ENCODE measurements at places on chromosomes 3 and 15. TPM values are rescaled to one million over a fixed set of nuclear protein-coding genes. Genes with fewer than 3 reads are reported as not detected.

DNA sequence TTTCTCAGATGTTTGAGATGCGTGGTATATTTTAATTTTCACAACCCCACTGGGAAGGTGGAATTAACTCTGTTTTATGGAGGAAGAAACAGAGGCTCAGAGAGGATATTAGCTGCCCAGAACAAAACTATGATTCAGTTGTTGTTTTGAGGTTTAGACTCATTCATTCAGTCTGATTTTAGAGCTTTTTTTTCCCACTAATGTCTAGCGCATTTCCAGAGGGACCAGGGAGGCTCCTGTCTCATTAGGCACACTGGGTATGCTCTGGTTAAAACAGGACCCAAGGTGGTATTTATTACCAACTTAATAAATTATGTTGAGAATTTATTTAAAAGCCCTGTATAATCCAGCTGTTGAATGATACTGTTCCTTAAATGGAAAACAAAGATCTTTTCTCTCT lies 272.0 kb upstream of the RGMA start:
- peaks cover 38% of the 10 kb centered on the region for H3K4me1 ChIP-seq
- H3K27me3 ChIP-seq = peaks cover 78% of the 10 kb centered on the region
- no peak for DNase-seq
- H3K27ac ChIP-seq = no peak overlapping the region
- no peaks in the 10 kb centered on the region for H3K36me3 ChIP-seq

DNA sequence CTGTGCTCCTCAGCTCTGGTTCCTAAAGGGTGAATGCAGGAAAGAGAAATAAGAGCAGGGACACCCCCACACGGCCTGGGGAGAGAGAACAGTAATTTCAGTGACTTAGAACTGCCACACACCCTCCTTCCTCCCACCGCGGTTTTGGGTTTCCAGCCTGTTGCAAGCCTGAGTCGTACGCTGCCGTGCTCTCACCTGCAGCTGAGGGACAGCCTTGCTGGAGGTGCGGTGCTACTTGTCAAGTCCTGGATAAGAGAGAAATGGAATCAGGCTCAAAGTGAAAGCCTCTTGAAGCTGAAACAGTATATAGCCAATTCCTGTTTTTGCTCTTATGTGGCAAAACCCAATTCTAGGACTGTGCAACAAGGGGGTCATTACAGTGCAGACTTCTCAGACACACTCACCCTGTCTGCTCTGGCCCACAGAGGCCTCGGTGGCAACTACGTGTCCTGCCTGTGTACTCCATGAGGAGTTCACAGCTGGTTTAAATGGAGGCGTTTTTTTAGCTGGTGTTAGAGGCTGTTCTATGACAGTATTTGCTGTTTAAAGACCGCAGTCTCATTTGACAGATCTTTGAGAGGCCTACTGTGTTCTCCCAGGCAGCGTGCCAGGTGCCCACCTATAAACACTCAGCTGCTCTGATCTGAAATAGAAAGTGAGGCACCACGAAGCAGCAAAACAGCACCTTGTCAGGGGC lies 42.9 kb downstream of the TBC1D2B start:
- no peak overlapping the region for H3K27ac ChIP-seq
- no peaks in the 10 kb centered on the region for H3K4me1 ChIP-seq
- DNase-seq = no peak
- no peak overlapping the region for H3K4me3 ChIP-seq
- H3K36me3 ChIP-seq = no peaks in the 10 kb centered on the region

- peaks cover 4% of the 10 kb centered on the region for H3K36me3 ChIP-seq
- peak overlapping the region; percentile 89 for H3K27ac ChIP-seq
- DNase-seq = no peak
- no peaks in the 10 kb centered on the region for H3K27me3 ChIP-seq
- peak overlapping the region; percentile 35 for H3K4me3 ChIP-seq
Observed at GRCh38 chr15:92881211-92881754, 18.8 kb upstream of the CHD2 start.

DNA sequence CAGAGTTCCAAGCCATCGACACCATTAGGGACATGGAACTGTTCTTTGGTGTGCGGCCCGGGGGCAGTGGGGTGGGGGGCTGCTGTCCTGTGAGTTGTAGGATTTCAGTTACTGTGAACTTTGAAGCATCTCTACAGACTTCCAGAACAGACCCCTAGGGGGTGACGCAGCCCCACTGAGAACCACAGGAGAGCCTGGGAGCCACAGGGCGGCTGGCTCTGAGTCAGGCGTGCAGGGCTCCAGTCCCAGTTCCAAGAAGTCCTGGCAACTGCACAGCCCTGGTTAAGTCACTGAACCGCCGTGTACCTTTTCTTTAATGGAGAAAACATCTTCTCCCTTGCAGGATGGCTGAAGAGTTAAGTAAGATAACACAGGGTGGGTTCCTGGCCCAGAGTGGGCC lies 23.5 kb upstream of the LRTM1 start:
- H3K36me3 ChIP-seq = no peaks in the 10 kb centered on the region
- DNase-seq = peak; percentile 77
- H3K4me1 ChIP-seq = peaks cover 18% of the 10 kb centered on the region

- no peak overlapping the region for H3K27ac ChIP-seq
- H3K27me3 ChIP-seq = no peaks in the 10 kb centered on the region
- H3K4me3 ChIP-seq = no peak overlapping the region
Observed at GRCh38 chr3:150278195-150278594, 129.9 kb upstream of the TSC22D2 start.

DNA sequence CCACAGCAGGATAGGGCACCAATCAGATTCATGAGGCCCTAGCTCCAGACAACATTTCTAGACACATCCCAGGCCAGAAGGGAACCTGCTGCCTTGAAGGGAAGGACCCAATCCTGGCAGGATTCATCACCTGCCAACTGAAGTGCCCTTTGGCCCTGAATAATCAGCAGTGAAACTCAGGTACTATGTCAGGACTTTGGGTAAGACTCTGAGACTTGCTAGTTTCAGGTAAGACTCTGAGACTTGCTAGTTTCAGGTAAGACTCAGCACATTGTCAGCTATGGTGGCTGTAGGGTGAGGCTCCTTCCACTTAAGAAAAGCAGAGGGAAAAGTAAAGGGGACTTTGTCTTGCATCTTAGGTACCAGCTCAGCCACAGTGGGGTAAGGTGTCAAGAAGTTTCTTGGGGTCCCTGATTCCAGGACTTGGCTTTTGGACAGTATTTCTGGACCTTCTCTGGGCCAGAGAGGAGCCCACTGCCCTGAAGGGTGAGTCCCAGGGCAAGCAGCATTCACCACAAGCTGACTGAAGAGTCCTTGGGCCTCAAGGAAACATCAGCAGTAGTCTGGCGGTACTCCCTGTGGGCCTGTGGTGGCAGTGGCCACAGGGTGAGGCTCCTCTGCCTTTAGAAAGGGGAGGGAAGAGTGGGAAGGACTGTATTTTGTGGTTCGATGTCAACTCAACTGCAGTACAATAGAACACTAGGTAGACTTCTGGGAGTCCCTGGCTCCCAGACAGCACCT lies 13.7 kb upstream of the COL8A1 start:
- no peak for DNase-seq
- no peak overlapping the region for H3K27ac ChIP-seq
- no peaks in the 10 kb centered on the region for H3K36me3 ChIP-seq
- H3K27me3 ChIP-seq = no peaks in the 10 kb centered on the region

DNA sequence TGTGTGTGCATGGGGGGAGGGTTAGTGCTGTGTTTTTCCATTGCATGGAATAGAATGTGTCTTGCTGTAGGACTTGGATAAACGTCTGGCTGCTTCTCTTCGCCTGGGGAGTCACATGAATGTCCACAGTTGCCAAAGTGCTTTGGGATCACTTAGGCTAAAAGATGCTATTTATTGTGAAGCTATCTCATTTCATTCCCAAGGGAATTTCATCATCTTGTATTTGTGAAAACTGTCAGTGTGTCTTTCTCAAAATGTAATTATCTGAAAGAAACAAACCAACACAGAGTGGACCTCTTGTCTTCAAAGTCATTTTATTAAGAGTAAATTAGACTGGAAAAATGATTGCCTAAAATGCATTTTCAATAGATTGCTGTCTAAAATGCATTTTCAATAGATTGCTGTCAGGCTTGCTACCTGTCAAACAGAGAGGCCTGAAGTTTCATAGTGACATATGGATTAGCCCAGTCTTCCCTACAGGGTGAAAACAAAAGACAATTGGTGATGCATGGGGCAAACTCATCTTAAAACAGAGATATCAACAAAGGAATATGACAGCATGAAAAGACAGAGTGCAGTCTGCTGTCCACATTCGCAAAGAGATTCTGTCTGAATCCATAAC lies 117.1 kb upstream of the GOLIM4 start:
- H3K27me3 ChIP-seq = no peaks in the 10 kb centered on the region
- H3K36me3 ChIP-seq = no peaks in the 10 kb centered on the region
- H3K27ac ChIP-seq = no peak overlapping the region
- no peaks in the 10 kb centered on the region for H3K4me1 ChIP-seq
- H3K4me3 ChIP-seq = no peak overlapping the region
- DNase-seq = no peak

The PIK3R4 gene
- 65.1 TPM for total RNA-seq

The NME9 gene
- 0.14 TPM for total RNA-seq

The MYH15 gene
- total RNA-seq = 0.07 TPM

The TTLL3 gene
- total RNA-seq = 4.5 TPM

Measured in GM23338 (cell line).